ENCODE measurements at places on chromosomes 4 and X. TPM values are rescaled to one million over a fixed set of nuclear protein-coding genes. Genes with fewer than 3 reads are reported as not detected.

Gene DDX53
- not detected for total RNA-seq

Gene PHEX
- total RNA-seq = 0.07 TPM

Gene MAGEC2
- total RNA-seq = not detected

Gene CT45A5
- total RNA-seq = not detected

DNA sequence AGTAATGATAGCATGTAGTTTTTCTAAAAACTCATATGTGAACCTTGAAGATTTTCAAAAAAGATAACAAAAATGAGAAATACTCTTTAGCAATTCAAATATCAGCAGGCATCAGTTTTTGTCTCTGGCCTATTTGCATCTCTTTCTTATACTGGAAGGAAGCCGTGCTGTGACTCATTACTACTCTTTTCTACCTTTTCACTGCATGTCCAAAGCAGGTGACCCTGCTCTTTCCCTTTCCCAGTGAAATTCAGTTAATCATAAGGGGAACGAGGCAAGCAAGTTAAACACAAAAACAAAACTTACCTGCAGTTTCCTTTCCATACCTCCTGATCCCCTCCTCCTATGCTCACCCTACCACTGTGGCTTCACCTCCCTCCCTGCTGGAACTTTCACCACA is 9.3 kb downstream of the SPATA4 start:
- DNase-seq = no peak

DNA sequence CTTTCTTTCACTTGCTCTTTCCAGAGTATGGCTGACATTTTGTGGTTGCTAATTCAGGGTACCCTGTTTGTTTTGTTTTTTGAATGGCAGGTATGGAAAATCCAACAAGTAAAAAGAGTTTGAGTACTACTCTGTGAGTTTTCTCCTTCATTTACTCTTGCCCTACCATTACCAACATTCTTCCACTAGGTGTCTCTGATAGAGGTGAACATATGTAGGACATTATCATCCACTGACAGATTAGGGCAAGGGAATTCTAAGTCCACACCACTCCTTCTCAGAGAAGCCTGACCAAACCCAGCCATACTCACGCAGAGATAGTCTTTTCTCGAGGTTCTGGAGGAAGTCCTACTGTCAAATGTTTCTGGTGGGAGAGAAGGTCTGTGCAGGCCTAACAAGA is 36.7 kb upstream of the HDAC8 start:
- DNase-seq = peak; percentile 0

DNA sequence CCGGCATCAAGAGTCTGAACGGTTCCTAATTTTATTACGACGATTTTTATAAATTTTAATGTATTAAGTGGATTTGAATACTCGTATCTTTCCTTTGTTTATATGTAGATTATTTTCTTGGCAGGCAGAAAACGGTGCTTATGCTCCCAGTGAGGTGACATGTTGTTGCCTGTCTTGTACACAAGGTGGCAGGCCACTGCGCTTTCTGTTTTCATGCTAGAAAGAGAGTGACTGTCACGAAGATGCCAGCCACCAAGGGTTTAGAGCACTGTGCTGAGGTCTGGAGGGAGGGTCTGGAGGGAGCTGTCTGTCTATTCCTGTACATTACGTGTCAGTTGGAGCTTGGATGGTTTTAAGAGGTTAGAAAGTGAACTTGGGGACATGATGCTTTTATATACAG is 87.7 kb downstream of the SHROOM2 start:
- DNase-seq = peak; percentile 24

GRCh38 chr4:78417603-78418002 is 134.0 kb upstream of the ANXA3 start:
- no peak for DNase-seq

DNA sequence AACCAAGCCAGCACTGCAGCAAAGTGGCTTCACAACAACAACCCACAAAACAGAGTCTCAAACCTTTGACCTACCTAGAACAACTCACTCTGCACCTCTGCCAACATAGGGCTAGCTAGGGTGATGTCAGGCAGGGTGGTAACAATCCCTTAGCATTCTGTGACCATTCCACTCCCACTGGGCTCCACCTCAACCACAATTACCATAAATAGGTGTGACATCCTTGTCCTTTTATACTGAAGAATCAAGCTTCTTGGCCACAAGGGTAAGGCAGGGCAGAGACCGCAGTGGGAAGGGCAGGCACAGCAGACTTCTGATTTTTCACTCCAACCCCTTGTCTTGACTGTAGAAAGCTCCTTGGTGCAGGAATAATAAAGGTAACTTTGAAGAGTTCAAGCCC is 795.4 kb upstream of the DIAPH2 start:
- DNase-seq = no peak

All from HepG2 (cell line).